ENCODE measurements at places on chromosomes 5 and 9.

DNA sequence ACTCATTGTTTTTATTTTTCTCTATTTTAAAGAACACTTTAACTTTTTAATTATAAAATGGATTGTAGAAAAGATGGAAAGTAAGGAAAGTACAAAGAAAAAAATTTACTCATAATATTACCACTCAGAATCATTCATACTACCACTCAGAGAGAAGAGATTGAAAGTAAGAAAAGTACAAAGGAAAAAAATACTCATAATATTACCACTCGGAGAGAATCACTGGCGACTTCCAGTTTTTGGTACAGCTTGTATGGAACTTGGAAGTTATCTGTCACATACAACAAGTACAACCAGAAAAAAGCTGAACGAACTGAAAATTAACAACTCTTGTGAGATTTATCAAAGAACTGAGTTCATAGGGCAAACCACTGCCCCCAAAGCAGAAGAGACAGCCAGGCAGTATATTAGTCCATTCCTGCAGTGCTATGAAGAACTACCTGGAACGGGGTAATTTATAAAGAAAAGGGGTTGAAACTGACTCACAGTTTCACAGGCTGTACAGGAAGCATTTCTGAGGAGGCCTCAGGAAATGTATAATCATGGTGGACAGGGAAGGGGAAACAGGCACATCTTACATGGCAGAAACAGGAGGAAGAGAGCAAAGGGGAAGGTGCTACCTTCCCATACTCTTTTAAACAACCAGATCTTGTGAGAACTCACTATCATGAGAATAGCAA, 183.9 kb downstream of the SMARCA2 start:
- DNase-seq = no peak

DNA sequence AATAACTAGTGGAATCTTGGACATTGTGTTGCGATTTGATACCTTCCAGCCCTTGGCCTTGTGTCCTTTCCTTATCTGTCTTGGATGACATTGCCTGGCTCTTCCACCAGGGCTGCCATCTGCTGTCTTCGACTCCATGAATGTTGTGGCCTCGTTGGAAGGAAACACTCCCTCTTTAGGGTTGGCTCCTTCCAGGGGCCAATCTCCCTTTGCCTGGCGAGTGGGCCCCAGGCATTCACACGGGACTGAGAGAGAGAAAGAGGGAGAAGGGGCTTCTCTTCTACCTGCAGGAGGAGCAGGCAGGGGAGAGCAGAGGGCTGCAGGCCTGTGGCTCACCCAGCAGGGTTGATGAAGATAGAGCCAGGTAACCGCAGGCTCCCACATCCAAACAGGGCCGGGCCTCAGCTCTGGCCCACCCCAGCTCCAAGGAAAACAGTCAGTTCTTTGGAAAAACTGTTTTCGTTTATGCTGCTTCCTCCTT, 31.3 kb downstream of the FGF1 start:
- DNase-seq = no peak

DNA sequence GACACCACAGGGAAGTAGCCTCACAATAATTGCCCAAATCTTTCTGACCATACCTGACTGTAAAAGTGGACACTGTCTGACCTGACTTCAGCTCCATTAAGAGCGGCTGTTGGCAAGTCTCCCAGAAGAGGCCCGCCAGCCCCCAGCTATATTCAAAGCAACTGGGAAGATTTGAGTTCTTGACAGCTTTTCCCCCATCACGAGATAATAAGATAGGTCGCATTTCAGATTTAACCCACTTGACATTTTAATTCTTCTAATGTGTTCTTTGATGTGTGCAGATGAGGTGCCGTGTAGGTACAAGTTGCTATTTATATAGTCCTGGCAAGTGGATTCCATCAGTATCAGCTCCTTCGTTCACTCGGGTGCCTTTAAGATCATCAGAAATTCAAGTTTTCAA, 345.7 kb downstream of the DRD1 start:
- DNase-seq = no peak

GRCh38 chr5:164296603-164297080, 791.2 kb downstream of the MAT2B start:
- DNase-seq = peak; percentile 92

DNA sequence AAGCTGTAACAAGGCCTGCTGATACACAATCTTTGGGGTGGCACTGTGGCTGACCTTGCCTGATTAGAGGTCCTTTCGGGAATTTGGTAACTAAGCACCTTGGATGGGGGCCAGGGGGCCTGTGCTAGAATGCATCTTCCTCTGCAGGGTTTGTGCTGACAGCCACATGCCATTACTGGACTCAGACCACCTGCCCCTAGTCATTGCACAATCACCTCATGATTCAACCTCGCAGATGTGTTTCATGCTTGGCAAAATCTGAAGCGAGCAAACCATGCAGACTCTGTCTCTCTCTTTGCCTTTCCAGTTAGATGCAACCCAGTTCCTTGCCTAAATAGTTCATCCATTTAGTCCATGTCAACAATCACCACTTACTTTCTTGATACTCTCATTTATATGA, 96.5 kb upstream of the ERCC6L2 start:
- DNase-seq = peak; percentile 73

GRCh38 chr9:34256987-34257585, 72.0 kb downstream of the KIF24 start:
- DNase-seq = no peak

DNA sequence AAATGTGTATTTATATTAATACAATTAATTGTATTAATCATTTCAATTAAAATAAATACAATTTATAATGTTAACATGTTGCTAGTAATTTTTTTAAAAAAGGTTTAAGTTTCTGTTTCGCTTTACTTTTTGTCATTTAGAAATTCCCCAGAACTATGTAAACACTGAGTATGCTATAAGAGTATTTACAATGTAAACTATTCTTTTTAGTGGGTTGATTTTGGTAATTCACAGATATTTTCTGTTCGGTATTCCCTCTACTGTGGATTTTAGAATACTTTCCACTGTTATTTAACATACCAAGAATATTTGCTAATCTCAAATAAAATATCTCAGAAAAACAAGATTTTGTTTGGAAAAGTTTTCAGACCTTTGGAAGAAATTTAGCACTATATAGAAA, 1564.4 kb downstream of the EFNA5 start:
- no peak for DNase-seq

GRCh38 chr5:149940077-149940574, 4.5 kb downstream of the PDE6A start:
- DNase-seq = no peak

- no peak for DNase-seq
Observed at GRCh38 chr5:40831346-40832210, 3.4 kb downstream of the RPL37 start.

- no peak for DNase-seq
Observed at GRCh38 chr9:112896131-112896530, 5.5 kb upstream of the SLC46A2 start.

DNA sequence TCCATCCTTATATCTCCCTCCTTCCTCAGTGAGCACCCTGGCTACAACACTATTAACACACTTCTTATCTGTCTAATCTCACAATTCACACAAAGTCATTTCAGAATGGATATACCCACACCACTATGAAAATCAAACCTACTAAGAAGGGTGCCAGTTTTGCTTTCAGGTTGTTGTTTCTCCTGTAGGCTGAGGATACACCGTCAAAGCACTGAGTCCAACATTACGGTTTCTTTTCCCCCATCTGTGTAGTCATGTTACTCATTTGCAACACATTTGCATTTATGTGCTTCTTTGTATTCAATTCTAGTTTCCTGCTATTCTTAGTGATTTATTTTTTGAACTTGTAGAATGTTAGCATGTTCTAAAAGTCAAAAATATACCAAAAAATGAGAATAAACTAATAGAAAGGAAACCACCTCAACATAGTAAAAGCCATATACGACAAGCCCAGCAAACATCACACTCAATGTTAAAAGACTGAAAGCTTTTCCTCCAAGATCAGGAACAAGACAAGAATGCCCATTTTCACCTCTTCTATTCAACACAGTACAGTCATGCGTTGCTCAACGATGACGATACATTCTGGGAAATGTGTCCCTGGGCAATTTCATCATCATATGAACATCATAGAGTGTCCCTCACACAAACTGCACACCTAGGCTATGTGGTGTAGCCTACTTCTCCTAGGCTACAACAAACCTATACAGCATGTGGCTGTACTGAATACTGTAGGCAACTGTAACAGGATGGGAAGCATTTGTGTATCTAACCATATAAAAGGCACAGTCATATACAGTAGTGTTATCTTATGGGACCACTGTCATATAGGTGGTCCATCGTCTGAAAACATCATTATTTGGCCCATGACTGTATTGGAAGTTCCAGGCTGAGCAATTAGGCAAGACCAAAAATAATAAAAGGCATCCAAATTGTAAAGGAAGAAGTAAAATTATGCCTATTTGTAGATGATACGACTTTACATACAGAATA, 6.3 kb downstream of the ROR2 start:
- DNase-seq = no peak

- DNase-seq = no peak
Observed at GRCh38 chr5:31702712-31703111, 63.8 kb downstream of the PDZD2 start.

DNA sequence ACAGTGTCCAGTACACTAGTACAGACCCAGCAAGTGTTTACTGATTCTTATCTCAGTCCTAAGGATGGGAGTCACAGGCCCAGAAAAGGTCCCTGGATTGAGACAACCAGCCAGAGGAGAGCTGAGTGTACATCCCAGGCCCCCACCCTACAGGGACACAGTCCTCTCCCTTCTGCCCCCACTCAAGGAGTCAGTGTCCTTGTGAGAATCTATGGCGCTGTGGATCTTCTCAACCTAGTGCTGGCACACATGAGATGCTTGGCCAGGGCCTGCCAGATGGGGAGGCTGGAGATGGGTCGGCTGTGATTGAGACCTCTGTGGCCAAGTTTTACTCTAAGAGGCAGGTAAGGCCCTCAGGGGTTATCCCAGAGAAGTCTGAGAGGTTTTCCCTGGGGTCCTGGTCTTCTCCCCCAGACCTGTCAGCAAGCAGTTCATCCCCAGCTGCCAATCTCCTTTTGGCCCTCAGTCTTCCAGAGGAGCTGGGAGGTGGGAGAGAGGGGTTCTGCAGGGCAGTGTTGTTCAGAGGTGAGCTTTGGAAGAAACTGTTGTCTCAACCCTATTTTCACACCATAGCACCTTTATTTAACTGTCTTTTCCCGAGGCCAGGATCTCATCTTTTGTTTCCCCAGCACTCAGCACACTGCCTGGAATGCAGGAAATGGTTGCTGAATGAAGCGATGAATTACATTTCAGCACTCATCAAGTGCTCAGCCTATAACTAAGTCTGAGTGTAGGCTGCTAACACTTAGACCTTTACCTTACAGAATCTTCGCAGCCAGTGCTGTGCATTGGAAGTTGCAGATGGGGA, 3.2 kb upstream of the NSD1 start:
- no peak for DNase-seq

GRCh38 chr9:112296929-112297328, 36.5 kb downstream of the PTBP3 start:
- no peak for DNase-seq

DNA sequence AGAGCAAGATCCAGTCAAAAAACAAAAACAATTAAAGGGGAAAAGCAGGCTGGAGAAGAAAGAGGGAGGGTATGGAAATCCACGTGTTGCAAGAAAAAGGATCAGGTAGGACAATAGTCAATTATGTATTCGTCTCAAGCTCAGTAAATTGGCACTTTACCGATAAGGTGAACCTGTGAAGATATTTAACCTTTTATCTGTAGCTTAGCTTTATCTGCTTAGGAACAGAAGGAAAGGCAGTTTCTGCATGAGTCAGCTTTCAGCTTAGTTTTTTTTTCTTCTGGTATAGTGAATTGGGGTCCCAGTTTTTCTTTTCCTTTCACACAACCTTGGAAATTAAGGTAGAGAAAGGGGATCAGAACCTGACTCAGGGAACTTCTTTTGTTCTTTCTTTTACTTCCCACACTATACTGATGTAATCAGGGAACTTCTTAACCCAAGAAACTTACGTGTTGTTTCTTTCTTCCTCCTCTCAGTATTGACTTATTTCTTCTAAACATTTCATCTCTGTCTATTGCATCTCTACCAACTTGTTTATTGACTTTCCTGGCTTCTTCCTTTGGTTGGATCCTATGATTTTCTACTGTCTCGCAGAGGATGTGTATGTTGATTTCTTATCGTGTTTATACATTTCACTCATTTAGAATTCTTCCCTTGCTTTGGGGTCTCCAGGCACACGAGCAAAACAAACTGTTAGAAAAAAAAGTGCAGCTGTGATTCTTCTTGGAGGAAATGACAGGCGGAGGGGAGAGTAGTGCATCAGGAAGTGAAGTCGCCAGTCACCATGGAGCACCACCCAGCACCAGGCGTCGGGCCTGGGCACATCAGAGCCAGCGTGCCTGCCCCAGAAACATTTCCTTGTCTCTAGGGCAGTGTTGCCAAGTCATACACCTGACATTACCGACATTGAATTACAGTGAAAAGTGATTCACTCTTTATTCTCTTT, 123.0 kb upstream of the LHFPL2 start:
- DNase-seq = no peak

GRCh38 chr5:97636766-97637165, 453.7 kb upstream of the RIOK2 start:
- no peak for DNase-seq

DNA sequence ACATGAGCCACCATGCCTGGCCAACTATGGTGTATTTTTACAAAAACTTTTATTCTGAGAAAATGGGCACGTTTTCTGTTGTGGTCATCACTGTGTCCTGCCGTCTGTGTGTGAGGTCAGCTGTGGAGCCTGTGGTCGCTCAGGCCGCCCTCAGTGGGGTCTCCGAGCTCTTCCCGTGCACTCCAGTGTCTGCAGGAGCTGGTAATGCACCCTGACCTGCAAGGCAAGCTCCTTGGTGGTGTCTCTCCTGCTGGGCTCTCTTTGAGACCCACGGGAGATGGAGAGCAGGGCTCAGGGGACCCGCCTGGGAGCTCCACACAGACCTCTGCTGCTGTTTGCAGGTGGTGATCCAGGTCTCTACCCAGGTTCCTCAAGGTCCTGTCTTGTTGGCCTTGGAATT, 9.6 kb upstream of the AHRR start:
- DNase-seq = no peak

DNA sequence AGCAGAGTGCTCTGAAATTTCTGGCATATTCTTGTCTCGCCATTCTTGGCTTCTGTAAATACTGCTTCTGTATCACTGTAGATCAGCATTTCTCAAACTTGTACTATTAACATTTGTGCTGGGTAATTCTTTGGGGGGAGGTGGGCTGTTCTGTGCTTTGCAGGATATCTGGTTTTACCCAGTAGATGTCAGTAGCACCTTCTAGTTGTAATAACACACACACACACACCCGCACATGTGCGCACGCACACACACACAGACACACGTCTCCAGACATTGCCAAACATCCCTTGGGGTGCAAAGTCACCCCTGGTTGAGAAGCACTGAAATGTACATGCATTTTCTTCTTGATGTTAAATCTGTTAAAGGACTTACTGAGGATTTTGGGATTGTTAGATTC, 304.1 kb downstream of the MAT2B start:
- DNase-seq = no peak
